MCF 10A (cell line): ENCODE measurements at places on chromosomes 11 and 22. TPM values are rescaled to one million over a fixed set of nuclear protein-coding genes. Genes with fewer than 3 reads are reported as not detected.
A peak's percentile ranks its signal among the peaks of the same experiment; 100 is the strongest.

GRCh38 chr11:85590848-85591483, 36.2 kb downstream of the DLG2 start:
- H3K4me1 ChIP-seq = no peaks in the 10 kb centered on the region
- no peak overlapping the region for H3K27ac ChIP-seq
- peaks cover 29% of the 10 kb centered on the region for H3K27me3 ChIP-seq

PNPLA3 gene
- 4.1 and 4.2 TPM in 2 replicates for total RNA-seq

DNA sequence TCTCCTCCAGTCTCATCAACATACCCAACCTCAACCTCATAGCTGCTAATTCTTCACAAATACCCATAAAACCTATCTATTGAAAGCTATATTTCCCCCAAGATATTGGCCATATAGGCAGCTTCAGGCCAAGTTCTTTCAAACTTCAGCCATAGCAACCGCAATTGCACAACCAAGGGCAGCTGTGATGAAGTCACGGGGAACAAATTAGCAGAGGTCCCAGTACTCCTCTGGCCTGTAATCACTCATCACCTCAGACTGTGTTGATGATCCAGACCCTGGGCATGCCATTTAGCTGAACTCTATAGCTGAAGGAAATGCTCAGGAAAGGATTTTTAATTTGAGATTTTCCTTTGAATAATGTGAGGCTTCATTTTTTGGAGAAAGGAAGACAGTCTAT, 84.1 kb downstream of the SLC1A2 start:
- H3K4me3 ChIP-seq = no peak overlapping the region
- H3K27me3 ChIP-seq = no peaks in the 10 kb centered on the region
- no peak overlapping the region for H3K27ac ChIP-seq
- H3K4me1 ChIP-seq = peaks cover 23% of the 10 kb centered on the region
- DNase-seq = peak; percentile 21

DNA sequence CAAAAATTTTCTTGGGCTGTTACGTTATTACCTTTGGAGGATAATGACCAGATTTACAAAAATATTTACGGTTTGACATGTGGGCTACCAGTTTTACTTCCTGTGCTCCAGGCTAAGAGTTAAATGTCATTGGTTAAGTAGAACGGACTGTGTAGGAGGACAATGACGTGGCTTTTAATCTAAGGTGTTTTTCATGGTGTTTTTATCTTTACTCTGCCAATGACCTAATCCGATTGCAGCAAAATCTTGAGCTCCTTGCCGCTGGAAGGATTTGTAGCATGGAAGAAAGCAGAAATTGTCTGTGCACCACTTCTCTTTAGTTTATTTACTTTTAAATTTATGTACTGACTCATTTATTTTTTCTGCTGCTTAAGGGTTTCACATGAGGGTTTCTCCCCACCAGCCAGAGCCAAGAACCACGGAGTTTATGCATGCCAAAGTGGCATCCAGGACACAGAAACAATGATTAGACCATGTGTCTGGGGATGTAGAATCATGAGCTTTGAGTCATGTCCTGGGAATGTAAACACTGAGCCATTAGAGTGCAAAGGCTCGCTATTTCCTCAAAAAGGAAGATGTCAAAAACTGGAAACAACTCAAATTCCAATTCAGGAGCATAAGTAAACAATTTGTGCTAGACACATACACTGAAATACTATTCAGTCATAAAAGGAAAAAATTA, 1.9 kb upstream of the CARD16 start:
- H3K36me3 ChIP-seq = peaks cover 7% of the 10 kb centered on the region
- H3K4me1 ChIP-seq = peaks cover 58% of the 10 kb centered on the region
- peak; percentile 95 for DNase-seq
- H3K27me3 ChIP-seq = no peaks in the 10 kb centered on the region

- no peak overlapping the region for H3K27ac ChIP-seq
- no peaks in the 10 kb centered on the region for H3K4me1 ChIP-seq
- H3K4me3 ChIP-seq = no peak overlapping the region
- DNase-seq = no peak
- no peaks in the 10 kb centered on the region for H3K36me3 ChIP-seq
- H3K27me3 ChIP-seq = no peaks in the 10 kb centered on the region
These were observed 13.9 kb upstream of the ATXN10 start for GRCh38 chr22:45657701-45658100.

- H3K4me1 ChIP-seq = peaks cover 13% of the 10 kb centered on the region
- H3K27me3 ChIP-seq = no peaks in the 10 kb centered on the region
- no peak overlapping the region for H3K4me3 ChIP-seq
- peaks cover 6% of the 10 kb centered on the region for H3K36me3 ChIP-seq
- no peak for DNase-seq
- no peak overlapping the region for H3K27ac ChIP-seq
These were observed 59.2 kb downstream of the KCNJ1 start for GRCh38 chr11:128807909-128808308.

DNA sequence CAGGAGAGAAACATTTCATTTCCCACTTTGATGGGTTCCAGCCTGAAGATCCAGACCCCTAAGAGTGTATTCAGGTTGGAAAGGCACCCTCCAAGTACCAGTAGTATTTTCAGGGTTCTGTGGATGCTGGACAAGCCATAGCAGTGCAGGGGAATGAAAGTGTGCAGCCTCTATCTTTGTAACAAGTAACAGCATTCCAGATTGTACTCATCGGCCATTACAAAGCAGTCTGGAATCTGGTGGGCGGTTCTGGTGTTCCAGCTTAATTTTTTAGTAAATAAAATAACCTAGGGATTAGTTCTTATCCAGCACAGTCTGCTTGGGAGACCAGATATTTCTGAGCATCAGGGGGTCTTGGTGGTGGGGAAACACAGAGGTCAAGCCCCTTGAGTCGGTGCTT, 22.6 kb downstream of the APLNR start:
- no peaks in the 10 kb centered on the region for H3K4me1 ChIP-seq
- no peaks in the 10 kb centered on the region for H3K27me3 ChIP-seq
- H3K4me3 ChIP-seq = no peak overlapping the region

DNA sequence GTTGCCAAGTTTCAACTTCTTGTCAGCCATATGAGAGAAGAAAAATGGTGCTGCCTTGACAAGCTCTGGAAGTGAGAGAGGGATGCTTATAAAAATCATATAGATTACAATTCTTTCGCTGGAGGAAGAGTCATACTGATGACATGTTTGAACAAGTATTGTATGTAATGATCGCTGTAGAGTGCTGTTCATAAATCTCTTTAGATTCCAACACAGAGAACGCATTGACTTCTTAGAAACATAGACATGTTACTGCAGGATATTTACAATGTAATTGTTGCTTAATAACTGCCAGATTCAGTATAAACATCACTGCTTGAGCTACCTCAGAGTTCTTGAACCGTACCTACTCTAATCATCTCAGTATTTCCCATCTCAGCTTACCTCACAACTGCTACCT, 571.6 kb downstream of the LUZP2 start:
- H3K4me1 ChIP-seq = peaks cover 20% of the 10 kb centered on the region
- H3K27me3 ChIP-seq = no peaks in the 10 kb centered on the region
- DNase-seq = peak; percentile 13
- H3K4me3 ChIP-seq = no peak overlapping the region
- no peaks in the 10 kb centered on the region for H3K36me3 ChIP-seq

GRCh38 chr22:43001271-43002201, 13.4 kb downstream of the PACSIN2 start:
- peaks cover 39% of the 10 kb centered on the region for H3K4me1 ChIP-seq
- no peak for DNase-seq
- no peaks in the 10 kb centered on the region for H3K27me3 ChIP-seq
- H3K4me3 ChIP-seq = no peak overlapping the region

DNA sequence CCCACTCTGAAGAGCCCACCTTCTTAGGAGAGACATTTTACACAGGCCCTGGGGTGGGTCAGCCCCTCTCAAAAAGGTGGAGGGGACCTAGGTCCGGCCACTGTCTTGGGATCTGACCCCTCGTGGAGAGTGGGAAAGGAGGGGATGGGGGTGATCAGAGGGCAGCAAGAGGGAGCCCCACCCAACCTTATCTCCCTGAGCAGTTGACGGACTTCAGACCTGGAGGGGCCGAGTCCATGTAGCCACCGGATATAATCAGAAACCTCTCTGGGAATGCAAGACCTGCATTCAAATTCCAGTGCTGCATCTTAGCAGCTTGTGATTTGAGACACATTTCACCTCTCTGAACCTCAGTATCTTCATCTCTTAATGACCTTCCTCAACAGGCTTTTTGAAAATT, 44.0 kb downstream of the TP53I11 start:
- no peaks in the 10 kb centered on the region for H3K4me1 ChIP-seq
- H3K27ac ChIP-seq = no peak overlapping the region
- DNase-seq = no peak
- H3K4me3 ChIP-seq = no peak overlapping the region
- H3K27me3 ChIP-seq = peaks cover 18% of the 10 kb centered on the region

DNA sequence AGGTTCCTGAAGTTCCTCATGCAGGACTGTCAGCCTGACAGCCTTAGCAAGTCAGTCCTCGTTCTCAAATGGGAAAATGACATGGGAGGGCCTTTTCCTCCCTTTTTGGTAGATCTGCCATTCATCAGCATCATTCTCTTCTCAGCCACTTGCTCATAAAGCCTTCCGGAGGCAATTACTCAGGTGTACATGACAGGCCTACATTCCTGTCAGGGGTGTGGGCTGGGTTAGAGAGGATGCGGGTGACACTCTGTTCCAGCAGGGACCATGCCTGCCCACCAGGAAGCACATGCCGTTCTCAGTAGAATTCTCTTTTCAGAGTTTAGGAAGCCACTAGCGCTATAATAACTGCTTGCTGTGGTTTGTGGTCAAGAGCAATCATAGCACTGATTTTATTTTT, 24.2 kb upstream of the ANKK1 start:
- H3K27me3 ChIP-seq = no peaks in the 10 kb centered on the region
- no peak for DNase-seq
- H3K36me3 ChIP-seq = peaks cover 58% of the 10 kb centered on the region
- H3K4me1 ChIP-seq = peaks cover 10% of the 10 kb centered on the region

GRIK4 gene
- not detected in 2 replicates for total RNA-seq

- no peaks in the 10 kb centered on the region for H3K4me1 ChIP-seq
- H3K27me3 ChIP-seq = peaks cover 74% of the 10 kb centered on the region
- no peak for DNase-seq
- no peaks in the 10 kb centered on the region for H3K36me3 ChIP-seq
- H3K4me3 ChIP-seq = no peak overlapping the region
- H3K27ac ChIP-seq = no peak overlapping the region
These were observed 4.0 kb downstream of the FXYD6 start for GRCh38 chr11:117872420-117872961.

GRCh38 chr11:44191322-44192016, 96.0 kb downstream of the EXT2 start:
- H3K27ac ChIP-seq = no peak overlapping the region
- H3K4me1 ChIP-seq = no peaks in the 10 kb centered on the region
- H3K4me3 ChIP-seq = no peak overlapping the region
- peak; percentile 3 for DNase-seq
- no peaks in the 10 kb centered on the region for H3K27me3 ChIP-seq

- no peaks in the 10 kb centered on the region for H3K36me3 ChIP-seq
- H3K4me3 ChIP-seq = no peak overlapping the region
These were observed 194.3 kb upstream of the NARS2 start for GRCh38 chr11:78768971-78769370.

GRCh38 chr22:28799606-28800307, 612 bp downstream of the XBP1 start:
- H3K4me3 ChIP-seq = peak overlapping the region; percentile 87
- H3K36me3 ChIP-seq = peaks cover 64% of the 10 kb centered on the region
- H3K27ac ChIP-seq = peak overlapping the region; percentile 97
- peaks cover 13% of the 10 kb centered on the region for H3K4me1 ChIP-seq
- peak; percentile 57 for DNase-seq
- H3K27me3 ChIP-seq = no peaks in the 10 kb centered on the region

DNA sequence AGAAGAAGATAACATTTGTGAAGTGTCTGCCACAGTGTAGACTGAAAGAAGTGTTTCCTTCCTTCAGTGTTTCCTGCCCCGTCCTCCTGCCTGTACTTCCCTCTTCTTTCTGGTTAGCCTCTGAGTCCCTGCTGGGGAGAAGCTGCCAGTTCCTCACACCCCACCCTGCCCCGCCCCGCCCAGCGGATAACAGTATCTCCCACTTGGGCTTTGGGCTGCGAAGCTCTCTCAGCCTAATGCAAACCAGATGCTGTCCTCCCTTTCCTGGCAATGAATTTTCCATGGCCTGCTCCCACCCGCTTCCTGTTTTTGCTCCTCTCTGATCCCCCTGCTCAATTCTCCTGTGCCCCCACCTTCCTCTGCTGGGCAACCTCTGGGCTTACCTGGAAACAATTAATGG, 5.2 kb upstream of the RAB3IL1 start:
- DNase-seq = no peak
- no peaks in the 10 kb centered on the region for H3K36me3 ChIP-seq
- H3K27ac ChIP-seq = no peak overlapping the region
- peaks cover 6% of the 10 kb centered on the region for H3K4me1 ChIP-seq
- no peak overlapping the region for H3K4me3 ChIP-seq

GRCh38 chr11:21603886-21604285, 589.0 kb upstream of the ANO5 start:
- no peaks in the 10 kb centered on the region for H3K36me3 ChIP-seq
- no peak overlapping the region for H3K27ac ChIP-seq
- no peak overlapping the region for H3K4me3 ChIP-seq
- no peaks in the 10 kb centered on the region for H3K27me3 ChIP-seq
- no peak for DNase-seq

ART1 gene
- not detected in 2 replicates for total RNA-seq

NXPE1 gene
- not detected in 2 replicates for total RNA-seq

DNA sequence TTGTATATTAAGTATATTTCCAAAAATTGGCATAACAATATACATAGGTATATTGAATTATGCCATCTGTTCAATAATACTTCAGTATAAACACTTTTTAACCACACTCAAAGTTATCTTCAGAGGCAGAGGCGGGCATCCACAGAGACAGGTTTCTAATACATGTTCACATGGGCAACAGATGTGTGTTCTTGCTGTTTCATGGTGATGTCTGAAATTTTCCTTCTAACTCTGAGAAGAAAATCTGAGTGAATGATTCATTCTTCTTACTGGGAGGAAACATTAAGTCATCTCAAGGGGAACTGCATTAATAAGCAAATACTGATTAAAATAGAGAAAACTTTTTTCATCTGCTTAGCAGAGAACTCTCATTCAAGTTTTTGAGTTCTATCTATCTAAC, 1074.5 kb downstream of the LRRC4C start:
- no peaks in the 10 kb centered on the region for H3K4me1 ChIP-seq
- no peak overlapping the region for H3K4me3 ChIP-seq
- H3K27me3 ChIP-seq = no peaks in the 10 kb centered on the region
- no peak overlapping the region for H3K27ac ChIP-seq
- no peaks in the 10 kb centered on the region for H3K36me3 ChIP-seq

OR51E2 gene
- not detected in 2 replicates for total RNA-seq

DNA sequence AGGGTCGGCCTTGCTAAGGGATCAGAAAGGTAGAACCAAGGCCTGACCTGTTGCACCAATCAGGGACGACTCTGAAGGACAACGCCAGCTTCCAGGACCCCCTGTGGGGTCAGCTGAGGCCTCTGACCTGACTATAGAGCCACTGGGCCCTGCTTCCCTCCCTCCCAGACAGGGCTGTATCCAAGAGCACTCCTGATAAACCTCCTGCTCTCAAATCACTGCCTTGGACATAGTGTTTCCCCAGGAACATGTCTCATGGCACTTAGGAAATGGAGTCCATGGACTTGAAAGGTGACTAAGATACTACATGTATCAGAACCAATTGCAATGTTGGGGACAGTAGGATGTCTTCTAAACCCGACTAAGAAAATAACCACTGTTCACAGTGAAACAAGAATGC, 117.8 kb upstream of the OPCML start:
- H3K4me1 ChIP-seq = no peaks in the 10 kb centered on the region
- H3K4me3 ChIP-seq = no peak overlapping the region
- H3K27ac ChIP-seq = no peak overlapping the region

GRCh38 chr11:119681361-119681910, 47.6 kb downstream of the NECTIN1 start:
- peak overlapping the region; percentile 79 for H3K27ac ChIP-seq
- no peak for DNase-seq
- H3K4me3 ChIP-seq = no peak overlapping the region
- peaks cover 24% of the 10 kb centered on the region for H3K36me3 ChIP-seq

GRCh38 chr11:123434911-123435310, 4.8 kb downstream of the GRAMD1B start:
- H3K4me1 ChIP-seq = no peaks in the 10 kb centered on the region
- H3K36me3 ChIP-seq = no peaks in the 10 kb centered on the region
- H3K4me3 ChIP-seq = no peak overlapping the region
- no peaks in the 10 kb centered on the region for H3K27me3 ChIP-seq
- DNase-seq = no peak
